ENCODE measurements at places on chromosomes 1 and 21.

GRCh38 chr1:8763888-8764287 is 53.6 kb downstream of the RERE start:
- DNase-seq: no peak

DNA sequence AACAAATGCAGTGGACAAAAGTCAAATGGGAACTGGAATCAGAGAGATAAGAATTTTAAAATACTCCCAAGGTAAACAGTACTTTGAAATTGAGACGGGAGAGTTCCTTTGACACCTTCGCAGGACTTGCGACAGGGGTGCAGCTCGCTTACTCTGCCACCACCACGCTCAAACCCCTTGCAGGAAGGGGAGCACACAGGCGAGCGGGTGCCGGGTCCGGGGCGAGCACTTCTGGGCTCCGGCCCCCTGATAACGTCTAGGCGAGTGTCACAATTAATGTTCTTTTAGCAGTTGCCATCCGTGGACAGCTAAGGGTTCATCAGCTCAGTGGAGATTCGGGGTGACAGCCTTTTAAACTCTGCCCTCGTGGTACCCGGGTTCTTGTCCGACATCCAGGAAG is 37.4 kb downstream of the CLDN17 start:
- DNase-seq: no peak

GRCh38 chr21:28193189-28193588 is 799.5 kb downstream of the LTN1 start:
- no peak for DNase-seq

DNA sequence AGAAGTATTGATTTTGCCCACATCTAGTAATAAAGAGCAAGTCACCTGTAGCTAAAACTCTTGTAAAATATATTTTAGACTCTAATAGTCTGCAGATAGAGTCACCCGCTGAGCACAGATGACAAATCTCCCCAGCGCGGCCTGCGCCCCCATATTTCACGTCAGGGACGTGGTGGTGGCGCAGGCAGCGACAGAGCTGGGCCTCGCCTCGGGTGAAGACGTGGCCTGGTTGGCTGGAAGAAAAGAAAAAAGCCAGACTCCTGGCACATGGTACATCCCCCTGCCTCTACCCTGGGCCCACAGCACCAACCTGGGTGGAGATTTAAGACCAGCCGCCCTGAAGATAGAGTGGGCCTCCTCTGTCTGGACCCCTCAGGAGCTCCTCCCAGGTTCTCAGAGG is 6.0 kb upstream of the DMBX1 start:
- no peak for DNase-seq

DNA sequence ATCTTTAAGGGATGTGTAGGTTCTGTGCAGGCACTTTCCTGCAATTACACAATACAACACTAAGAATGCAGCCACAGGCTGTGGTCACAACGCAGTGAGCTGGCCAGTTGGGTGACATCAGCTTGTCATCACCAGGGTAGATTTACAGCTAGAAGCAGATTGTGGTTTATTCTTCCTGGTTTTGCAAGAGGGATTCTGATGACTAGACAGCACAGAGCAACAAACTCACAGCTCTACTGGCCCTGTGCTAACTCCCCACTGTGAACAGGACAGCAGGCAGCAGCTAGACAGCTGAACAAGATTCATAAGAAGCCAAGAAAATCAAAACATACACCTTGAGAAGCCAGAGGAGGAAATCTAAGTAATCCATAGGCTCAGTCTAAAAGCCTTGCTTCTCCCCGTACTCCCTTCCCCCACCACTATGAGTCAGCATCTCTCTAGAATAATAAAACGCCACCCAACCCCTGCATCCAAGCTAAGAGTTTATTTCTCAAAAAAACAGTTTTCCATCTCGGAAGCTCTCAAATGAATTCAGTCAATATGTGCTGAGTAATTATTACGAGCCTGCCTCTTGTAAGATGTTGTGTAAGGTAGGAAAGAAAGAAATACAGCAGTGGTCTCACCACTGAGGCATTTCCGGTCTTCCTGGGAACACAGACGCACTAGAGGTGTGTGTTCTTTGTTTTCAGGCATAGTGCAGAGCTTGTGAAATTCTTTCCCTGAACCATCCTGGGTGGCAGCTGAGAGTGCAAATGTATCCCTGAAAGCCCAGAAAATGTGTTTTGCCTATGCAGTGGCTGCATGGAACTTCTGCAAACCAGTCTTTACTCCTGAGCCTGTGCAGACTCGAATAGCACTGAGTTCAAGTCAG is 162.8 kb downstream of the NTPCR start:
- no peak for DNase-seq

DNA sequence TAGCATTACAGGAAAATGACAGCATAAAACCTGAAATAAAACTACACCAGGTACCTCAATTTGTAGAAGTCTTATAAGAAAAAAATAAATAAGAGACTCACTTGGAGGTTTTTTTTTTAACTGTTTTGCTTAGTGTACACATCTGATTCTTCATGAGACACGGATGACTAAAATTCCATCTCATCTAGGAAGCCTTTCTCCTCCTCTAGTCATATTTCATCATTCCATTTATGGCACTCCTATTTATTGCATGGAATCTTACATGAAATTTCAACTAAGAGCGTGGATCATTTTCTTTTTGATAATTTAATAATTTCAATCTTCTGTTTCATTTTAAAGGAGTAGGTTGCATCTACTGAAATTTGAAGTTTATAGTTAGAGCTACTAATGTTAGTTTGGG is 1.6 kb upstream of the PTGS2 start:
- no peak for DNase-seq

GRCh38 chr1:86765674-86766073 is 61.3 kb downstream of the SH3GLB1 start:
- no peak for DNase-seq

GRCh38 chr1:24795236-24795635 is 50.0 kb downstream of the CLIC4 start:
- DNase-seq: no peak

DNA sequence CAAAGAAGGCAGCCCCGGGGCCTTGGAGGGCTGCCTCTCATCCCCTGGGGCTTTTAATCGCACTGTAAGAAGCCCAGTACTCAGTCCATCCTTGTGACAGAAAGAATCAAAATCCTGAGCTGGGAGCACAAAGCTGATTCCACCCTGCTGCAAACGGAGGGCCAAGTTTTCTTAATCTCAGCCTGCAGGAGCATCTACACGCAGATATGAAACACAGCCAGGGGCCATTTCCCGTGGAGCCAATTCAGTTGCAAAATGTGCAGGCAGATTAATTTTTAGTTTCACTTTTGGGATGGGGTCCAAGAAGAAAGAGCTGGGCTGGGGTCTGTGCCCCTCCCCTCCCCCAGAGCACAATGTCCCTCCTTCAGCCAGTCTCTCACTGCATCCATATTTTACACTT is 4.4 kb downstream of the LYPD8 start:
- no peak for DNase-seq

DNA sequence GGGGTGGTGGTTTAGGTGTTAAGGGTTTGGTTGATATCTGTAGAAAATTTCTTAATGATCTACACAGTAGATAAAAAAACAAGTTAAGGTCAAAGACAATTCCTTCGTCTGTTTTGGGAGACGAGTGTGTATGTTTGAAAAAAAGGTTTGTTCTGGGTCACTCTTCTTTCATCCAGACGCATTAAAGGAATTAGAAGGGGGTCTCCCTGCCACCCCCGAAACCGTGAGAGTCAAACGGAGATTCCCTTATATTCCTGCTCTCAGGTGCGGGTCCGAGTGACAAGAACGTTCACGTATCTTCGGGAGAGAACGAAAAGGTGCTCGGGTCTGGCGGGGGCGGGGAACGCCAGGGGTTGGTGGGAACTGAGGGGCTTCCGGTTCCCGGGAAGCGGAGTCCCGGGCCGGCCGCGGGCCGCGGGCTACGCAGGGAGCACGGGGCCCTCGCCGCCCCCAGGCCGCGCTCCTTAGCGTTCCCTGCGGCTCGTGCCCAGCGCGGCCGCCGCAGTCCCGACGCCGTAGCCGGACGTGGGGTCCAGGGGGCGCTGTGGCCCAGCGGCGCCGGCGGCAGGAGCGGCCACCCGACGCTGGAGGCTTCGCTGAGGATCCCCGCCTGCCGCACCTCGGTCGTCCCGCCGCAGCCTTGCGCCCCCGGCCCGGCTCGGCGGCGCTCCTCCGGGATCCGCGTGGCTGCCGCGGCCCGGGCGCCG is at the start of gene ZFYVE9:
ZFYVE9 (plus strand) TSS at position 577 of the 707 bp plus-strand sequence. CDS start 91,118 bp downstream, outside the sequence.
- DNase-seq: peak; percentile 48

DNA sequence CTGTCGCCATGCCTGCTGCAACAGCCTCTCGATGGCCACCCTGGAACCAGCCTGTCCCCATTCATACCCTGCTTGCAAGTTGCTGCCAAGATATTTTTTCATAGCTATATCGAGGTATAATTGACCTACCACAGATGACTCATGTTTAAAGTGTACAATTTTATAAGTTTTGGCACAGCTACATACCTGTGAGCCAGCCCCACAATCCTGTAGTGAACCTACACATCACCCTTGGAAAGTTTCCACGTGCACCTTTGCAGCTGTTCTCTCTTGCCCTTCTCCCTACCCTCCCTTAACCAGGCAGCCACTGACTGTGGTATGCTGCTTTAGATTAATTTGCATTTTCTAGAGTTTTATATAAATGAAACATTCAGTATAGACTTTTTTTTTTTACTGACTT is 23.0 kb upstream of the KCNJ6 start:
- no peak for DNase-seq

GRCh38 chr1:84611796-84612195 is 37.6 kb upstream of the CTBS start:
- DNase-seq: no peak
